Fibroblast of skin of abdomen (primary cell): ENCODE measurements at places on chromosomes 16 and 17.
A peak's percentile ranks its signal among the peaks of the same experiment; 100 is the strongest.

DNA sequence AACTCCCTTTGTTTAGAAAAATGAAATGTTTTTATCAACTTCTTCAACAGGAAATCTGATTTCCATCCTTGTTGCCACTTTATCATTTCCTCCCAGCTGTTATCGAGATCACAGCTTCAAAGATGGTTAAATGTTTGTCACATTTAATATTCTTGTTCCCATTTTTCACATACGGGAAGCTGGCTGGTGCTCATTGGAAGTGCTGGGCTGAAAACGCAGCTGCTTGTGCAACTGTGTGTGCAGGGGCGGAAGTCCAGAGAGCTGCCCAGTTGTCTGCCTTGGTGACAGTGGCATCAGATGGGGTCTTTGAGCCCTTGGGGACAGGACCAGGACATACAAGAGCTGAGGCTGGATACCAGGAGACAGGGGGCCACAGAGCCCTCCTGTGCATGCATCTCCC is 549.2 kb upstream of the CDH11 start:
- DNase-seq: no peak

- DNase-seq: no peak
Observed at GRCh38 chr17:59008737-59009136, 97.9 kb downstream of the TRIM37 start.

DNA sequence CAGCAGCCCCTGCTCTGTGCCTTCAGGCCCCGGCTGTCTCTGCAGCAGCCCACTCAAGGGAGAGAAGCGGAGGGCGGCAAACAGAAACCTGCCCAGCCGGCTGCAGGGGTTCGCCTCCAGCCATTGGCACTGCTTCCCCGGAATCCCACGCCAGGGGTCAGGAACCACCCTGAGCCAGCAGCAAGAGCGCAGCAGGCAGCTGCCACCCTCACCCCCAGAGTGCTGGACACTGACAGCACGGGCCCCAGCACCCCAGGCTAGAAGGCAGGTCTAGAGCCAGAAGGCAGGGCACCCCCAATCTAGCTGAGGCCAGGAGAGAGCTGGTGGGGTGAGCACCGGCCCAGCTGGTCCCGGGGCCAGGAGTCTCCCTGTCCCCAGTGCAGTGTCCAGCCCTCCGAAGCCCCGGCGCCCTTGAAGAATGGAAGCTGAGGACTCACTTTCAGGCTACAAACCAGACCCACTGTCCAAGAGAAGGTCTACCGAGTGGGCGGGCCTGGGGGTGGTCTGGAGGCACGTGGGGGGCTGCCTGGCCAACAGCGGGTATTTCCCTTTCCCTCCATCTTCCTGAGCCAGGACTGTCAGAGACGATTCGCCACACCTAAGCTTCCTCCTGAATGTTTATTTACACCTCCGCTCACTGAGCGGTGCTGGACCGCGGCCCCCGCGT is 8.4 kb downstream of the UBALD2 start:
- DNase-seq: no peak

DNA sequence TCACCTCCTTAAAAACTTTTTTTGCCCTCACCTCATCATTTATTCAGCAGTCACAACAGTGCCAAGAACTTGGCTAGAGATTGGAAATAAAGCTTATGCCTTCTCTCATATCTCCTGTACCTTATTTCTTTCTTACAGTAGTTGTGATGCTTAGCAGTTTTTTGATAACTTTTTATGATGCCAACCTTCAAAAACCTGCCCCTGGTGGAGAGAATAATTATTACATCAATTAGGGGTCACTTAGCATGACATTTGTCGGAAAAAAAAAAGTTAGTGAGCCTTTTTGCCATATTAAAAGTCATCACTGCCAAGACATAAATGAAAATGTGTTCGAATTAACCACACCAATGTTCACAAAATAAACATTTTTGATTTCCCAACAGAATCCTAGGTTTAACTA is 296.6 kb downstream of the WWOX start:
- DNase-seq: no peak

GRCh38 chr17:55492781-55493341 is 18.4 kb downstream of the SMIM36 start:
- DNase-seq: no peak

DNA sequence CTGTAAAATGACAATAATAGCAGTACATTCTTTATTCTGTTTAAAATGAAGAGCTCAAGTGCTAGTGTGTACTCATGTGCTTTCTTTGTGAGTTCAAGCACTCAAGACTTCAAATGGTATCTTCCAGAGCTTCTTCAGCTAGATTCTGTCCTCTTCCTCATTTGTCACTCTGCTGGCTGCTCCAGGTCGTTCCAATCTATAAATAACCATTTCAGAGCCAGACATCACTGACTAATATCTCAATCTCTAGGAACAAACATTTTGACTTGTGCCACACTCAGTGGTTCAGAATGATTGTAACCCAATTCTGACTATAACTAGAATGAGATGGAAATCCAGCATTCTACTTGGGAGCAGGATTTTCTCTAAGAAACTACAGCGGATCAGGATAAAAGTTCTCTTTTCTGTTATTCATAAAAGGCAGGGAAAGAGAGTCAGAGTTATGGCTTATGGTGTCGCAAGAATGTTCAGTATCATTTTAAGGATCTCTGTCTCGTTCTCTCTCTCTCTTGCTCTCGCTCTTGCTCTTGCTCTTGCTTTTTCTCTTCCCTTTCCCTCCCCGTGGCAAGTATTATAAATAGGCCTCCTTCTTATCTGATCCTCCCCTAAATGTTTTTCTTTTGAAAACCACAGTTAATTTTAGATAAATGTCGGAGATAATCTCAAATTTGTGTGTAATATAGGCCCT is 116.3 kb upstream of the MAF start:
- DNase-seq: no peak

DNA sequence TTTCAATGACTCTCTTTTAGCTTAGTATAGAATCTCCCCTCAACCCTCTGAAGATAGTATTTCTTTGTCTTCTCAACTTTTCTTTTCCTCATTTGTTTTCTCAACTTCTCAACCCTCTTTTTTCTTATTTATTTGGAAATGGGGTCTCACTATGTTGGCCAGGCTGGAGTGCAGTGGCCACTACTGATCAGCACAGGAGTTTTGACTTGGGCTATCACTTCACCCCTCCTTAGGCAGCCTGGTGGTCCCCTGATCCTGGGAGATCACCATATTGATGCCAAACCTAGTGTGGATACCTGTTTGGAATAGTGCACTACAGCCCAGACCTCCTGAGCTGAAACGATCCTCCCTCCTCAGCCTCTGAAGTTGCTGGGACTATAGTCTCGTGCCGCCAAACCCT is 79.8 kb downstream of the PITPNC1 start:
- no peak for DNase-seq

DNA sequence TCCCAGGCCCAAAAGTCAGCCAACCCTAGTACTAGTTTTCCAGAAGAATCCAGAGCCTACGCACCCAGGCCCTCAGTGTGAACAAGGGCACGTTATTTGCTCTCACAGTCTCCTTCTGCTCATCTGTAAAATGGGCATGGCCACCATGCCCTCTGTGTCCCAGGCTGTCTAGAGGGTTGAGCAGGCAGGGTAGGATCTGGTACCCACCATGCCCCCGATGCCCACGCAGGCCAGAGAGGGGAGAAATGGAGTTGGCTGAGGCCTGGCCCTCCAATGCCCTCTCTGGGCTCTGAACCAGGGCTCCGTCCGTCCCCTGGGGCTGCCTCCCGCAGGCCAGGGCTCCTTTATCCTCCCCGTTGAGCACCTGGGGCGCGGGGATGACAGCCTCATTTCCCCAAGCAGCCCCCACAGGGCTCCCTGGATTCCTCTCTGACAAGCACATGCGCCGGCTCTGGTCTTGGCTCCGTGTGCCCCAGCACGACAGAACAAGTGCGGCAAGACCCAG is 9.1 kb upstream of the BAHCC1 start:
- DNase-seq: no peak

GRCh38 chr16:84357191-84357651 is 11.1 kb upstream of the ATP2C2 start:
- DNase-seq: peak; percentile 46

DNA sequence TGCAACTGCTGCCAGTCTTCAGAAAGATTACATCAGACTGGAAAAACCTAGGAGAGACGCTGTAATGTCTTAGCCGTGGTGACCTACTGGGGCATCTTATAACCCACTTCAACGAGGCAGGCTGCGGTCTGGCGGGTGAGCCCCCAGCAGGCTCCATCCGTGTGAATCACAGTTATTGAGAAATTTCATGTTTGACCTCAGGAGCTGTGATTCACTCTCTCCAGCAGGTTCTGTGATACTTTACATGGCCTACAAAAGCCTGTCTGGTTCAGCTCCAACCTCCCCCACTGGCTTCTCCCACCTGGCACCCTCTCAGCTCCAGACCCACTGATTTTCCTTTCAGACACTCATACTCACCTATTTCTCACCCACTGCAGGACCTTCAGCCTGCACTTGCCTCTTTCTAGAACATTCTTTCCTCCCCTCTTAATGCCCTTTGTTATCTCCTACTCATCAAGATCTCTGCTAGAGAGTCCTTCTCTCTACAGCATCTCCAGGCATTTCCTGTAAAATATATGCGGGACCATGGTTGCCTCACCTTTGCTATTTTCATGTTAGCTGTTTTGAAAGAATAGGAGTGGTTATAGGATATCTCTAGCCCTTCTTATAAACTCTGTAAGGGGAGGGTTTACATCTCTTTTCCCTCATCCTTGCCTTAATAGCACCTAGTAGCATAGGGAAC is 227.9 kb downstream of the MAF start:
- peak; percentile 71 for DNase-seq

GRCh38 chr17:9209347-9209746 is 188.0 kb downstream of the NTN1 start:
- no peak for DNase-seq

DNA sequence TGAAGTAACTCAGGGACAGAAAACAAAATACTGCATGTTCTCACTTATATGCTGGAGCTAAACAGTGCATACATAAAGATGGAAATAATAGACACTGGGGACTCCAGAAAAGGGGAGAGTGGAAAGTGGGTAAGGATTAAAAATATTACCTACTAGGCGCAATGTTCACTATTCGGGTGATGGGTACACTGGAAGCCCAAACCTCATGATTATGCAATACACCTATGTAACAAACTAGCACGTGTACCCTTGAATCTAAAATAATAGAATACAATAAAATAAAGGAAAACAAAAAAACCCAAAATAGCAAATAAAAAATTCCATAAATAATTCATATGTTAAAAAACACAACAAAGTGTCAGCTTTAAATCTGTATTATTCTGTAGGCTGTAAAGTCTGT is 56.9 kb downstream of the MAP2K6 start:
- DNase-seq: no peak

DNA sequence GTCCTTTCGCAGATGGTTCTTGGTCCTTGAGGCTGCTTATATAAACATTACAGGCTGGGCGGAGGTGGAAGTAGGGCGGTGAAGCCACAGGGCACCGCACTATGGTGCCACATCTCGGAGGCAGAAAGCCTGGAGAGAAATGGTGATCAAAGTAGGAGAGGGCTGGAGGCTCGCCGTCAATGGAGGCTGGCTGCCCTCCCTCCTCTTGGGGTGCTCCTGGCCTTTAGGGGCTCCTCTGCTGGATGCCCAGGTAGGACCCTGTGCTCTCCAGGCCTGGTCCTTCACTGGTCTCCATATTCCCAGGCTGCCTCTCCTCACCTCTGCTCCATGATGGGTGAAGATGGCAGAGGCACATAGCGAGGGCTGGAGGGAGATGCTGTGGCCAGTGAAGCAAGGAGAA is 2.1 kb upstream of the TLCD2 start:
- no peak for DNase-seq

GRCh38 chr17:50177983-50178834 is 12.4 kb downstream of the SGCA start:
- peak; percentile 91 for DNase-seq

DNA sequence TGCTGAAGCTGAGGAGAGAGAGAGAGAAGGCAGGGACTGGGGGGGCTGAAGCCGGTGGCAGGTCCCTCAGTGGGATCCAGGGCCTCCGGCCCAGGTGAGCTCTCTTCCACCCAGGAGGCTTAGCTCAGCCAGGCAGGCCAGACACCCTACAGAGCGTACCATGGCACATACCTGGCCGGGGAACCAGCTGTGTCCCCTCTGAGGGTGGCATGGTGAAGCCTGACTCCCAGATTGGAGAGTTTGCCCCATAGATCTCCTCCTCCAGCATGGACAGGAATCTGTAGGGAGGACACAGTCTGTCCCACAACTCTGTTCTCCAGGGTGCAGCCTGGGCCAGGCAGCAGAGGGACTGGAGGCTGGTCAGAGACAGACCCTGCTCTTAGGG is 3.0 kb downstream of the KAT2A start:
- DNase-seq: no peak

DNA sequence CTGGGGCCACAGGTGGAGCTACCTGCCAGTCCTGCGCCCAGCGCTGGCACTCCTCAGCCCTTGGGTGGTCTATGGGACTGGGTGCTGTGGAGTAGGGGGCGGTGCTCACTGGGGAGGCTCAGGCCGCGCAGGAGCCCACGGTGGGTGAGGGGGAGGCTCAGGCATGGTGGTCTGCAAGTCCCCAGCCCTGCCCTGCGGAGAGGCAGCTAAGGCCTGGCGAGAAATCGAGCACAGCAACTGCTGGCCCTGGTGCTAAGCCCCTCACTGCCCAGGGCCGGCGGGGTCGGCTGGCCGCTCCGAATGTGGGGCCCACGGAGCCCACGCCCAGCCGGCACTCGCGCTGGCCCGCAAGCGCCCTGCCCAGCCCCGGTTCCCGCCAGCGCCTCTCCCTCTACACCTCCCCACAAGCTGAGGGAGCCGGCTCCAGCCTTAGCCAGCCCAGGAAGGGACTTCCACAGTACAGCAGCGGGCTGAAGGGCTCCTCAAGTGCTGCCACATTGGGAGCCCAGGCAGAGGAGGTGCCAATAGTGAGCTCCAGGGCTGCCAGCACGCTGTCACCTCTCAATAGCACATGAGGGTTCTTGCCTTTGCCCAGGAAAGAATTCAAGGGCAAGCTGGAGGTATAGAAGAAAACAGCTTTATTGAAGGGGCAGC is 11.0 kb upstream of the EEF2KMT start:
- no peak for DNase-seq

- DNase-seq: no peak
Observed at GRCh38 chr16:85141491-85142128, 29.3 kb upstream of the CIBAR2 start.

DNA sequence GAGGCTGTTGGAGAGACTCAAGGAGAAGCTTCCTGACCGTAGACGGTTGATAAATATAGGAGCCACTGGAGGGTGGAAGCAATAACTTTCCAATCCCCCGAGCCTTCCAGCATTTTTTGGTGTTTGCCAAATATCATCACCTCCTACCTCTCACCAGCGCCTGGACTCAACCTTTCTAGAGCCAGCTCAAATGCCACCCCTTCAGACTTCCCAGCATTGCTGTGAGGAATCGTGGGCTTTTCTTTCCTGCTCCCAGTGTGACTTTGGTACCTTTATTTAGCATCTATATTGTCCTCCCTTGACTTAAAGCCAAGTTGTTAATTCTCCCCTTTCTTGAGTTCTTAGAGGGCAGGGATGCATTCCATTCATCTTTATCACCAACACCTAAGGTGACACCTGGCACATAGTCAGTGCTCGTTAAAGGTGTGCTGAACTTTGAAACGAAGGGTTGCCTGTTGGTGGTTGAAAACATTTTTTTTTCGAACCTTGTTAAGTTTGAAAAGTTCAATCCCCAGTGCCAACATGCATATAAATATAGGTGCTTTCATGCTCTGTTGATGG is 35.3 kb upstream of the CCR7 start:
- DNase-seq: no peak

- no peak for DNase-seq
Observed at GRCh38 chr17:77725846-77726245, 232.7 kb upstream of the TNRC6C start.

GRCh38 chr17:12122075-12122474 is 101.4 kb downstream of the MAP2K4 start:
- no peak for DNase-seq

- peak; percentile 18 for DNase-seq
Observed at GRCh38 chr16:69311533-69312387, 610 bp downstream of the VPS4A start.
